Stimulated activated CD4-positive, alpha-beta T cell treated with anti-CD3 and anti-CD28 coated beads, Interleukin-1b, Interleukin-23, amount 100 ng/mL, for 24 hours (primary cell): ENCODE measurements at places on chromosomes 16 and 17.

GRCh38 chr16:65789161-65789945, 577.1 kb upstream of the CDH5 start:
- DNase-seq: no peak

- no peak for DNase-seq
Observed at GRCh38 chr17:2302778-2303203, 794 bp downstream of the SMG6 start.

DNA sequence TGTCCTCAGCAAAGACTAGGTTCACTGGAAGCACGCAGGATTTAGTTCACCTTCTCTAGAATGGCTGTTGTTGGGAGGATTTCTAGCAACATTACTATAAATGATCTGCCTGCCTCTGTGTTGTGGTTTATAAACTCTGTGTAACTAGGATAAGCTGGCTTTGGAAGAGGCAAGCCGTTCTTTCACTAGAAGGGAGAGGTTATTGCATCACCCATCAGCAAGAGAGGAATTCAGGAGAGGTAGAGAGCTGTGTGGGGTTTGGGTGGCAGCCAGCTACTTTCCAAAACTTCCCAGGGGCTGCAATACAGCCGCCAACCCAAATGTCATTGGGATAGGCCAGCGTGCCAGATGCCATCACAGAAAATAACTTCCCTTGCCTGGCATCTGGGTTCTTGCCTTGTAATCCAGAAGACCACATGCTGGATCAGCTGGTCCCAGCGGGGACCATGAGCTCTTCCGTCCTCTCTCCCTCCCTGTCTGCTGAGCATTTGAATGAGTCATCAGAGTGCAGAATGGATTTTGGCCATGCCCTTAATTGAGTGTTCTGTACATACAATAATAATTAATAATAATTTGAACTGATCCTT, 95.7 kb upstream of the RBFOX1 start:
- no peak for DNase-seq

DNA sequence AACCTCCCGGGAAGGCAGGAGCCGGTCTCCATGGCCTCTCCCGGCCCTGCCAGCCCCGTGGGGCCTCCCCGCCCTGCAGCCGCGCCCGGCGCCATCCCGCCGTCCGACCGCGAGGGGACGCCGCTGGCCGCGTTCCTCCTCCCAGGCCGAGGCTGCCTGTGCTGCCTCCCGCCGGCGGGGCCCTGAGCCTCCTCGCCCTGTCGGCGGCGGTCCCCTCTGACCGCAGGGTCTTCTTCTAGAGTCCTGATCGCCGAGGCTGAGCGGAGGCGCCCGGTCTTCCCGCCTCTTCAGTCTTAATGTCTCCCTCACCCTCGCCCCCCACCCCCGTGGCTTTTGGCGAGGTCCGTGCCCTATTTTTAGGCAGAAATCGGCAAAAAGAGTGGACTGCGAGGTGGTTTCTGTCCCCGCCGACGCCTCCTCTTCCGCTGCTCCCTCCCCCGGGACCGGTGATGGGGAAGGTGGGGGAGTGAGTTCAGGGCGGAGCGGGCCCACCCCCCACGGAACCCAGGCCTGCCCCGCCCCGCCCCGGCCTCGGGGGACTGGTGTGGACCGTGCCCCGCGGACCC, 794 bp upstream of the CPNE7 start:
- DNase-seq: no peak

DNA sequence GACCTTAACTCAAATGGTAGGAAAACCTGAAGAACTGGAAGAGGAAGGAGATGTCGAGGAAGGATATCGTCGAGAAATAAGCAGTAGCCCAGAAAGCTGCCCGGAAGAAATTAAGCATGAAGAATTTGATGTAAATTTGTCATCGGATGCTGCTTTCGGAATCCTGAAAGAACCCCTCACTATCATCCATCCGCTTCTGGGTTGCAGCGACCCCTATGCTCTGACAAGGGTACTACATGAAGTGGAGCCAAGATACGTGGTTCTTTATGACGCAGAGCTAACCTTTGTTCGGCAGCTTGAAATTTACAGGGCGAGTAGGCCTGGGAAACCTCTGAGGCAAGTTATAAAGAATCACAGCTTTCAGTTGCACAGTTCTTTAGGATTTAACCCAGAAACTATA, 15.5 kb downstream of the ERCC4 start:
- DNase-seq: no peak

- DNase-seq: no peak
Observed at GRCh38 chr17:673200-673681, 41.4 kb downstream of the VPS53 start.

DNA sequence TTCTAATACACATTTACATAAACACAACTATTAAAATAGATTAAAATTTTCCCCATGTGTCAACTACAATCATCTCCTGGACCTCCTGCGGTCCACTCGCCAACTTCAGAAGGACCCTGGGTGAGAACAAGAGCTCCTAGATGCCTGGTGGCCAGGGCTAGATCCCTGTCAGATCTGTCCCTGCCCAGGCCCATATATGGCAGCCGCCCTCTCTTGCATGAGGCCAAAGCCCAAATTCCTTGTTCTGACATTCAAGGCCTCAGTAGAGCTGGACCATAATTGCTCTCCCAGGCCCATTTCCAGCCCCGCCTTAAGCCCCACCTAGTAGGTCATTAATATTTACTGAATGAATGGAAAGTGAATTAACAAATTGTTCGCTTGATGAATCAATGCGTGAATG, 237.7 kb downstream of the KATNIP start:
- DNase-seq: no peak

- no peak for DNase-seq
Observed at GRCh38 chr17:81909966-81910839, 996 bp downstream of the PCYT2 start.

DNA sequence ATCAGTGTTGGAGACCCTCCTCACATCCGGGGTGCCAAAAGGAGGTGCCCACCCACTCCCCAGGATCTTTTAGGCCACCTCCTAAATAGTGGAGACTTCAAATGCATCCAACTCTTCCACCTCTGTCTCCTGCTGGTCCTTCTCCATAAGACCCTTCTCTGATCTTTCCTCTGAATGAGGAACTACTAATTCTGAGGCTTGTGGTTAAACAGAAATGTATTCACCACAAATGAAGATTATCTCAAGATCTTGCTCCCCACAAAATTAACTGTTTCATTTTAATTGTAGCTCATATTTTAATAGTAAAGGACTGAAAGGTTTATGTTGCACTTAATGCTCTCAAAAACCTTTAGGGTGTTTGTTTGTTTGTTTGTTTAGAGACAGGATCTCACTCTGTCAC, 34.1 kb downstream of the TLE7 start:
- DNase-seq: no peak

- DNase-seq: no peak
Observed at GRCh38 chr17:8506145-8506544, 70.5 kb downstream of the NDEL1 start.

DNA sequence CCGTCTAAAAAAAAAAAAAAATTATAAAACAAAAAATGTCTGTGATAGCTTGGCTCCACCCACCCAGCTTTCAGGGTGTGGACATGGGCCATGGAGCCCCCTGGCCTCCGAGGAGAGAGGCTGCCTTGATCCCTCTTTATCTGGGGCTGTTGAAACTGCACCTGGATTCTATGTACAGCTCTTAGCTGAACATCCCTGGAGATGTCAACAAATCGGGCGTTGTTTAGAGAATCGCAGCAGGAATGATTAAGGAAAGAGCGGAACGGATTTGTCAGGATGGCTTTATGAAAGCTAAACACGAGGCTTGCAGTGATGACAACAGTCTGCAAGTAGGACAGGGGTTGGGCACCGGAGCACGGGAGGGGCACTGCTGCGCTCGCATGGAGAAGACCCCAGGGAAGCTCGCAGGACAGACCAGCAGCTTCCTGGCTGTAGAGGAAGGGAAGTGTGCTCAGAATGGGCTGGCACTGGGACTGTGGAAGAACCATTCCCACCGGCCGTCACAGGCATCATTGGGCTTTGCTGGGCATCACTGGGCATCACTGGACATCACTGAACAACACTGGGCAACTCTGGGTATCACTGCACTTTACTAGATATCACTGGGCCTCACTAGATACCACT, 195.8 kb upstream of the FOXF1 start:
- DNase-seq: no peak

DNA sequence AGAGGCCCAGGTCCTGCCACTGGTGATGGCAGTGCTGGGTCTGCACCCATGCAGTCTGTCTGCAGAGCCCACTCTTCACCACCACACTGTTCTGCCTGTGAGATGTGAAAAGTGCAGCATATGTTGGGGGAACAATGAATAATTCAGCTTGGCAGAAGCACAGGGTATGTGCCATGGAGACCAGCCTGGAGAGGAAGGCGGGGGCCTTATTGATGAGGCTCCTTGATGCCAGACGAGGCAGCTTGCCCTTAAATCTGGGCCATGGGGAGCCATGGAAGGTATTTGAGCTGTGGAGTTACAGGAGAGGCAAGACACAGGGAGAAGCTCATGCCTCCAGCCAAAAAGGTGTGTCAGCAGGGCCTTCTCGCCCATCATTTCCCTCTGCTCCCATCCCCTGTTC, 124.7 kb downstream of the C16orf78 start:
- no peak for DNase-seq

- DNase-seq: no peak
Observed at GRCh38 chr17:76529224-76530094, 8.1 kb downstream of the CYGB start.

GRCh38 chr17:38867179-38867967, 2.5 kb upstream of the LASP1 start:
- peak; percentile 68 for DNase-seq

GRCh38 chr17:19002805-19003542, 1.6 kb downstream of the FAM83G start:
- DNase-seq: no peak

DNA sequence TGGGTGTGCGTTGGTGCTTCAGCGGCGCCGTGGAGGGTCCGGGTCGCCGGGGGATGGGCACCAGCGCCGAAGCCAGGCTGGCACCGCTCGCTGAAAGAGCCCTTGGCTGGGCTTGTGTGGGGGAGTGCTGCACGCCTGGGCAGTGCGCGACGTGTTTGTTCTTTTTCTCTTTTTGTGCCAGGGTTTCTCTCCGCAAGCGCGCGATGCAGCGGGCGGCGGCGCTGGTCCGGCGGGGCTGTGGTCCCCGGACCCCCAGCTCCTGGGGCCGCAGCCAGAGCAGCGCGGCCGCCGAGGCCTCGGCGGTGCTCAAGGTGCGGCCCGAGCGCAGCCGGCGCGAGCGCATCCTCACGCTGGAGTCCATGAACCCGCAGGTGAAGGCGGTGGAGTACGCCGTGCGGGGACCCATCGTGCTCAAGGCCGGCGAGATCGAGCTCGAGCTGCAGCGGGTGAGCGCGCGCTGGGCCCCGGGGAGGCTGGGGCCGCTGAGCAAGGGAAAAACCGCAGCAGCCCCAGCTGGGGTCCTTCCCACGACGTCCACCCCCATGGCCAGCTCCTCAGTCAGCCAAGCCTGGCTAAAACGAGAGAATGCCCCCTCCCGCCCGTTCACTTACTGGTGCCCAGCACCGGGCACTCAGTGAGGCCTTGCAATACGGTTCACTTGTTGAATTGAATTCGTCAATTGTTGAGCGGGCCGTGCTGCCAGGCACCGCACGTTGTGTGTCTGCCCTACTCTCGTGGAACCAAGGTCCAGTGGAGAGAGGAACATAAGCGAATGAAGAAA, 541 bp downstream of the GPT2 start:
- peak; percentile 10 for DNase-seq

DNA sequence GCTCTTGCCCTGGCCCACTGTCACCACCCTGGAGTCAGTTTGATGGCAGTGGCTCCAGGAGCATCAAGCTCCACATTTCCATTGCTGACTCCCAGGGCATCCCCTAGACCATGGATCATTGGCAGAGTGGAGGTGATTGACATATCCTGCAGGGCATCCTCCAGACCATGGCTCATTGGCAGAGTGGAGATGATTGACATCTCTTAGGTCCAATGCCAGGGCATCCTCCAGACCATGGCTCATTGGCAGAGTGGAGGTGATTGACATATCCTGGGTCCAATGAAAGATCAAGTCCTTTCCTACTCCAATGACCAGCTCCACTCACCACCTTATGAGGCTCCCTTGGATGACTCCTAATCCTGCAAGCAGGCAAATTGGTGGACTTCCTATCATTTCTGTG, 174.3 kb upstream of the NLRP1 start:
- no peak for DNase-seq

DNA sequence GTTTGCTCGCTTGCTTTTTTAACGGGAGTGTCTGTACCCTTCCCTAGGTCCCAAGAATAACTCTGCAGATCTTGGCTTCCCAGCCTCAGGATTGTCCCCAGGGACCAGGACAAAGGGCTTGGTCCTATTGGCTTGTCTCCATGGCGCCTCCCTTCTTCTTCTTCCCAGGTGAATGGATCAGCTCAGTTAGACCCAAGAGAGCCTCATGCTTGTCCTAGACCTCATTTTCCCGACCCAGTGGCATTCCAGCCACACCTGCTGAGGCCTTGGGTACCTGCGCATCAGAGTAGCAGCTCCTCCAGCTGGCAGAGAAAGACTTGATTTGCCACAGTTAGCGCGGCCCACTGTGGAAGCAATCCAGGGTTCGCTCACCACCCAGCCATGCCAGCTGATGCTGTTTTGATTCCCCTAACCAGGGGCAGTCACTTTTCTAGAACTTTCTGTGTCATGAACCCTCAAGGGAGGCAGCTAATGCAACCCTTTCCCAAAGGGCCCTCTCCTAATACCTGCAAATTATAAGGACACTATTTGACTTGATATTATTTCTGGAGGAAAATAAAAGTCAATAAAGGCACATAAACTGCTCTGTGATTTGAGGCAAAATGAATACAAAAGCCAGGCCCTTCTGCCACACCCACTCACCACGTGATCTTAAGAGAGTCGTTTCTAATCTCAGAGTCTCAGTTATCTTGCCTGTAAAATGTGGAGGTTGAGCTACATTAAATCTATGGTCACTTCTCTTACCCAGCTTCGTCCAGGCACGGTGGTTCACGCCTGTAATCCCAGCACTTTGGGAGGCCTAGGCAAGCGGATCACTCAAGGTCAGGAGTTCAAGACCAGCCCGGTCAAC, 13.9 kb downstream of the GPR142 start:
- DNase-seq: no peak

- no peak for DNase-seq
Observed at GRCh38 chr17:80847496-80848230, 144.0 kb upstream of the CHMP6 start.

- DNase-seq: no peak
Observed at GRCh38 chr17:42475835-42476234, 17.2 kb downstream of the ATP6V0A1 start.

DNA sequence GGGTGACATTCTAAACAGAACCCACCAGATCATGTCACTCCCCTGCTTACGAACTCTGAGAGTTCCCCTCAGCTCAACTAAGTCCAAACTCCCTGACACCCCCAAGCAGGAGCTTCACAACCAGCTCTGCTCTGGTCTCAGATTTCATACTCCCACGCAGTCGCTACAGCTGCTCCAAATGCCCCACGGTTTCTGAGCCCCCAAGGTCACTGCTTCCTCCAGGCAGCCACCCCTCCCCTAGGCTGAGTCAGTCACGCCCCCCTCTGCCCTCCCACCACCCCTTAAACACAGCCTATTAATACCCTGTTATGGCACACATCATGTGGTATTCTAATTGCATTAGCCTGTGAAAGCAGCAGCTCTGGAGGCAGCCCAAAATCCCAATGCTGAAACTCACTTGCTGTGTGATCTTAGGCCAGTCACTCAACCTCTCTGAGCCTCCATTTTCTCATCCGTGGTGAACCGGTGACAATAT, 51.5 kb downstream of the GSG1L start:
- DNase-seq: no peak

- no peak for DNase-seq
Observed at GRCh38 chr16:64290461-64290860, 831.4 kb downstream of the CDH11 start.
